Vagina (tissue), 2 donors: ENCODE measurements at places on chromosomes 3 and 15. TPM values are rescaled to one million over a fixed set of nuclear protein-coding genes. Genes with fewer than 3 reads are reported as not detected.

BDH1 gene
- 30.2 TPM for total RNA-seq

LRRC49 gene
- total RNA-seq: 8.8 TPM

- peak; percentile 89 for DNase-seq
Measured at GRCh38 chr3:49720855-49721595, 1.5 kb upstream of the AMIGO3 start.

DNA sequence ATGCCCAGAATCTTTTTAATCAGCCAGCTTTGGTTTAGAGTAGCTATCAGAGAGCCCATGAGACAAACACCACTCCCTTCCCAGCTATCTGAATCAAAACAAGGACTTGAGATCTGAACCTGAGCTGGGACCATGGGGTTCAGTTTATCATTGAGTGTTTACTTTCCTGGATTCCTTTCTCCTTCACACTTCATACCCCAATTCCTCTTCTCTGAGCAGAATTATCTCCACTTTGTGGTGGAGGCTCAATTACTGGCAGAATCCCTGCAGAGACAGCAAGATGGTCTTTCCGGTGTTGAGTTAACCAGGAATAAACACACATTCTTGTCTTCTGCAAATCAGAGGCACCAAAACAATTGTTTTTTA is 102.4 kb downstream of the RPL22L1 start:
- no peak for DNase-seq

DNA sequence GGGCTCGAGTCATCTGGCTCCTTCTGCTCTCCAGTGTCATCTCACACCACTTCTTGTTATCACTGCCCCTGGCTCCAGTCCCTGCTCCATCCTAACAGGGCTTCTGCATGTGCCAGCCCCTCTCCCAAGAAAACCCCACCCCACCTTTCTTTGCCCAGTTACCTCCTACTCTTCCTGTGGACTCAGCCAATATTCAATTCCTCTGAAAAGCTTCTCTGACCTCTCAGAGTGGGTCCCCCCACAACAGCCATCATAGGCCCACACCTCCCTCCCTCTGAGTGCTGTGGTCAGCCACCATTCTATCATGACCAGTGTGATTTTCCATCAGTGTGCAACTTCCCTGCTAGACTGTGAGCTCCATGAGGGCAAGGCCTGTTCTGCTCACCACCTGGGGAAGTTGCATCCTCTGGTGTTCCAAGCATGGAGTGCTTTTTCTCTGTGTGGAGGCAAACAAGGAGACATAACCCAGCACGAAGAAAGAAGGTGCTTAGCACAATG is 71.6 kb downstream of the ADCY5 start:
- DNase-seq: no peak

GRCh38 chr3:129835198-129835597 is 58.3 kb downstream of the TMCC1 start:
- DNase-seq: no peak

GRCh38 chr3:129418041-129418973 is 10.1 kb downstream of the EFCAB12 start:
- no peak for DNase-seq
